Right hindlimb (tissue), 1 donor: ENCODE measurements at places on chromosomes 6 and 20.

- no peak for DNase-seq
These were observed 79.7 kb downstream of the RNF217 start for GRCh38 chr6:125041740-125042459.

DNA sequence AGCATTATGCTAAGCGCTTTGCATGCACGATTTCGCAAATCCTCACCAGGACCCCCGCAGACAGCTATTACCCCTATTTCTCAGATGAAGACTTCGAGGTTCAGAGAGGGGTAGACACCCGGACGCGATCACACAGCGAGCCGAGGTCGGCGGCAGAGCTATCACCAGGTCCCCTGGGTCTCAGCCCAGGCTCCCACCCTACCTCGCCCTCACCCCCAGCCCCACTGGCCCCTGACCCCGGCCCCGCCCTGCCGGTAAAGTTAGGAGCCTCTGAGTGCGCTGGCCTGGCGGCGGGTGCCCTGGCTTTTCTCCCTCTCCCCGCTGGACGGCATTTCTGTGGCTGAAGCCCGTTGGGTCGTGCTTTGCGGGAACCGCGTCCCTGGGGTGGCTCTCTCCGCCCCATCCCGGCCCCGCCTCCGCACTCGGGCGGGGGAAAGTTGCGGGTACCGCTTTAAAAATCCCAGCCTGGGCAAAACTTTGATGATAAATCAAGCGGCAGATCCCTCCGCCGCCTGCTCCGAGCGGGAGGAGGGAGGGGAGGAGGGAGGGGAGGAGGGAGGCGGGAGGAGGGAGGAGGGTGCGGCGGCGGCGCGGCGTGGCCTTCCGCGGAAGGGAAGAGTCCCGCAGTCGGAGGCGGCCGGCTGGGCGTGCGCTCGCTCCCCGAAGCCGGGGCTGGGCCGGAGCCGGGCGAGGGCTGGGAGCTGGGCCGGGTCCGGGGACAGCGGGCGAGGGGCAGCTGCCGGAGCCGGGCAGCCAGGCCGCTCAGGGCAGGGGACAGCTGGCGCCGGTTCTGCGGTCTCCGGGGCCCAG lies at the start of gene VSTM2L:
TSS of gene VSTM2L (plus strand) at position 624 of the 810 bp plus-strand sequence. CDS start 224 bp downstream, outside the sequence.
- DNase-seq: no peak

DNA sequence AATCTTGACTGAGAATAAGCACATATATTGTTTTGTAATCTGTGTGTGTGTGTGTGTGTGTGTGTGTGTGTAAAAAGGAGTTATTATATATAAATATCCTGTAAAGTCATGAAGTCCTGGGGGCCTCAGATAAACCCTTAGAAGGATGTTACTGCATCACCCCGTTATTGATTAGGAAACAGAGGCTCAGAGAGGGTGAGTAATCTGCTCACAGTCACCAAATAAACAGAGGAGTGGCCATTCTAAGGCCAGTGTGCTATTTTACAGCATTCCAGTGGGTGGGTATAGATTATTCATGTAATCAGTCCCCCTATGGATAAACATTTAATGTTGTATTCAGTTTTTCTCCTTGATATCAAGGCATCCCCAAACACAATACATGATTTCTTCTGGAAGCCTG lies 87.1 kb downstream of the CDC5L start:
- no peak for DNase-seq

DNA sequence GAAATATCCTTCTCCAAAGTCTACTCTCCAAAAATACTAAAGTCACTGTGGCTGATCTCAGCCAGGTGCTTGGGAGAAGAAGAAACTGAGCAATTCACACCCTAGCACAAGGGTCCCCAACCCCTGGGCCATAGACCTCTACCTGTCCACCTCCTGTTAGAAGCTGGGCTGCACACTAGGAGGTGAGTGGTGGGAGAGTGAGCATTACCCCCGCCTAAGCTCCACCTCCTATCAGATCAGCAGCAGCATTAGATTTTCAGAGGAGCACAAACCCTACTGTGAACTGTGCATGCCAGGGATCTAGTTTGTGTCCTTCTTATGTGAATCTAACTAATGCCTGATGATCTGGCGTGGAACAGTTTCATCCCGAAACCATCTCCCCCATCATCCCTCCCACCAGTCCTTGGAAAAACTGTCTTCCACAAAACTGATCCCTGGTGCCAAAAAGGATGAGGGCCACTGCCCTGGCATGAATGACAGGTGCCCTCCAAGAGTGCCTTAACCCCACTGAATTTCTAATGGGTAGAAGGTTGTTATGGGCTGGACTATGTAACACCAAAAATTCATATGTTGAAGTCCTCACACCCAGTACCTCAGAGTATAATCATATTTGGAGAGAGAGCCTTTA lies 109.2 kb upstream of the CDYL start:
- no peak for DNase-seq

GRCh38 chr6:133805876-133806275 lies 83.0 kb upstream of the TCF21 start:
- DNase-seq: no peak

GRCh38 chr6:25454136-25454535 lies 175.0 kb downstream of the CARMIL1 start:
- DNase-seq: no peak

DNA sequence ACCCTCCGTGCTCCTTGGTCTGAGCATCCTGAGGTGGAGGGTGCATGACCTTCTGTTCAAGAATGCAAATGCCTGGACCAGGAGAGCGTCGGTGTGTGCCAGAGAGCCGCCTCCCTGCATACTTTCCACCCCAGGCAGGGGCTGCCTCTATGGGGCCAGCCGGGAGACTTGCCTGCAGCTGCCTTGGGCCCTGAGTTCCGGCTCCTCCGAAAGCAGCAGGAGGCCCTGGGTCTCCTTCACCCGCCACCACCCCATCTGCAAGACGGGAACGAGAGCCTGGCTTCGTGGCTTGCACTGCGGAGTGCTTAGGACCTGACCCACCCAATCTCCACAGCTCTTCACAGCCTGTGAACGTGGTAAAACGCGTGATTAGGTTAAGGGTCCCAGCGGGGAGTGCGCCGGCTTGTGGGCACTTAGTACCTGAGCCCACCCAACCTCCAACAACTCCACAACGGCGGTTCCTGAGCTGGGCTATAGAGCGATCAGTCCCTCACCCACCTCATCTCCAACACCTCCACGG lies 16.4 kb downstream of the BHLHE23 start:
- DNase-seq: no peak

GRCh38 chr6:22029171-22029570 lies 267.7 kb downstream of the PRL start:
- no peak for DNase-seq

DNA sequence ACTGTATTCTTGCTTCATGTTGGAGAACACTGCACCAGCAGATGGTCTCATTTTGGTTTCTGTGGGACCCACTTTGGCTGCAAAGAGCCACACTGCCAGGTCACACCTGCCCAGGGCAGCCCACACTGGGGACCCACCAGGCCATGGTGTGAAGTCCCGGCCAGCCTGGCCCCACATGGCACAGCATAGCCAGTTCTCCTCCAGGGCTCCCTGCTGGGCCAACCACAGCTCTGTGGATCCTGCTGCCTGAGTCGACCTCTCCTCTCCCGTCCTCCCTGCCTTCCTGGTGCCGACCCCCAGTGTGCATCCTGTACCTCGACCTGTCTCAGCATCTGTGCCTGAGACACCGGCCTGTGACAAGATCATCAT lies 3.0 kb downstream of the ARFRP1 start:
- peak; percentile 13 for DNase-seq

GRCh38 chr20:25281541-25281991 lies 33.7 kb downstream of the PYGB start:
- DNase-seq: peak; percentile 44

GRCh38 chr20:53055367-53056067 lies 83.4 kb downstream of the TSHZ2 start:
- no peak for DNase-seq

DNA sequence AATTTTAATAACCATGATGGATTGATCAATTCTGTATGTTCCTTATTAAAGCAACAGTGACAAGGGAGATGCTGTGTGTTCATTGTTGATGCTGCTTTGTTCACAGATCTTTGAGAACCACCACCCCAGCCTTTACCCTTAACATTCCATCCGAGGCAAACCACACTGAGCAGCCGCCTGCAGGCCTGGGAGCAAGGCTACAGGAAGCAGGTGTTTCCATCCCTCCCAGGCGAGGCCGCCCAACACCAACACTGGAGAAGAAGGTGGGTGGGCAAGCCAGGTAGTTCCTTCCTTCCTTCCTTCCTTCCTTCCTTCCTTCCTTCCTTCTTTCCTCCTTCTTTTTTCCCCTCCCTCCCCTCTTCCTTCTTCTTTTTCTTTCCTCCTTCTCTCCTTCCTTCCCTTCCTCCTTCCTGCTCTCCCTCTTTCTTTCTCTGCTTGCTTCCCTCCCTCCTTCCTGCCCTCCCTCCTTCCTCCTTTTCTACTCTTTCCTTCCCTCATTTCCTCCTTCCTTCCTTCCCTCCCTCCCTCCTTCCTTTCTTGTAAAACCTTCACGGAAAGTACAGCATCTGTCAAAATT lies 13.7 kb downstream of the TTLL2 start:
- DNase-seq: no peak

DNA sequence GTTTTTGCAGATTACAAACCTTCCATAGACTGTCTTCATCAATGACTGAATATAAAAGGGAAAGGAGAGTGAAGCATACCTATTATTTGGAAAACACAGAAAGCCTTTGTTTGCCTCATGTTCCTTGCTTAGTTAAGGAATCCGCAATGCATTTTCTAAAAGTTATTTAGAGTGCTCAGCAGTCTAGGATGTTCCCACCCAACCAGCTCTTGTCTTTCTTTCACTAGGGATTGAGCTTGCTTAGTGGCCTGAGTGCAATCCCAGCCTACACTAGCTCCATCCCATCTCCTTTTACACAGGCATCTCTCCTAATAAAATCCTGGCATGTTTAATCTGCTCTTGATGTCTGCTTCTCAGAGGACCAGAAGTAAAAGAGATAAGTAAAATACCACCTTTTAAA lies 850.5 kb upstream of the GJE1 start:
- no peak for DNase-seq
